ENCODE measurements at places on chromosomes 13 and 19. TPM values are rescaled to one million over a fixed set of nuclear protein-coding genes. Genes with fewer than 3 reads are reported as not detected.

UBAC2 gene
- total RNA-seq: 54.5 TPM

- DNase-seq: no peak
These were observed 72.5 kb upstream of the FBXL3 start for GRCh38 chr13:77099415-77099814.

DNA sequence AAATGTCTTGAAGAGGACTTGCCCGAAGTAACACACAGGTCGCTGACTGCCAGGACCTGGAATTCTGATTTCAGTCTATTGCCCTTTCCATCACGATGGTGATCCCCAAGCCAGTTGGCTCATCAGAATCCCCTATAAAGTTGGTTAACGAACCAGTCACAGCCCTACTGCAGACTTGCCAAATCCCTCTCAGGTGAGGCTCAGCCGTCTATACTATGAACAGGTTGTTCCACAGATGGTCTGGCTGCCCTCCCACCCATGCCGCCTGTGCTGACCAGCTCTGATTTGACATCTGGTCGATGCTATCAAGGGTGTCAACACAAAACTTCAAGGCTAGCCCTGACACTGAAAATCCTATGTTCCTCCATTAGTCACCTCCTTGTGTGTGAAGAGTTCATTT lies 90.0 kb downstream of the RNASEH2B start:
- DNase-seq: no peak

GRCh38 chr13:49652355-49653305 lies 24.3 kb downstream of the ARL11 start:
- DNase-seq: peak; percentile 39

GRCh38 chr19:33171916-33172359 lies 22.2 kb upstream of the LRP3 start:
- no peak for DNase-seq

- DNase-seq: peak; percentile 52
These were observed 3.6 kb downstream of the TMEM161A start for GRCh38 chr19:19134687-19135158.

SLC25A41 gene
- total RNA-seq: not detected

- DNase-seq: no peak
These were observed 15.4 kb upstream of the UBE2L5 start for GRCh38 chr13:30406779-30407416.

DNA sequence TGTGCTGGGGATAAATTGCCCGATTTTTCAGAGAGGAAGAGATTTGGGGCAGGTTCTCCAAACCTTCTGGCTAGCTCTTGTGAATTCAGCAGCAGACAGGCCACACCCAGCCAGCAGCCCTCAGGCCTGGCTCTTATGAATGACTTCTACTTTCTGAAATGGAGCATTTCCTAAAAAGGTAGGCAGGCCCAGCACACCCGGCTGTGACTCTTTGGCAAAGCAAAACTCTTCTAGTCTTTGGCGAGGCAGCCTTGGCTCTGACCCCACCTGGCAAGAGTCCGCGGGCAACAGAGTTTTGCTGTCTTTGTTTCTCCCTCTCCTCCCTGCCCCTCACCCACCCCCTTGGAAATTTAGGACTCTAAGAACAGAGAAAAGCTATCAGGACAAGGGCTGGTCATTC lies 221.2 kb downstream of the ZNF536 start:
- no peak for DNase-seq

- DNase-seq: no peak
These were observed 136.2 kb upstream of the ZNF536 start for GRCh38 chr19:30235946-30236345.

GRCh38 chr19:12777217-12778016 lies 2.1 kb upstream of the HOOK2 start:
- DNase-seq: peak; percentile 87

DNA sequence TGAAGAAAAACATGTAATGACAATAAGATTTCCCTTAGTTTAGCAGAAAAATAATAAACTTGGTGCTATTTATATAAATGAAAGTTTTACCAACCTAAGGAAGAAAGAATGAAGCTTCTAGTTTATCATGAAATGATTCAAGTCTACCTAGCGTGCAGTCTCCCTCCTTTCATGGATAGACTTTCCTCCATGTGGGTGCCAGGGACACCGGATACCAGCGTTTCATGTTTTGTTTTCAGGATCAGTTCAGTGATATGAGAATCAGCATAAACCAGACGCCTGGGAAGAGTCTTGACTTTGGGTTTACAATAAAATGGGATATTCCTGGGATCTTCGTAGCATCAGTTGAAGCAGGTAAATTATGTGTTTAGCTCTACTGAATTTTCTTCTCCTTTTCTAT lies 196.7 kb downstream of the LMO7 start:
- DNase-seq: no peak

GRCh38 chr13:29934531-29935308 lies 84.3 kb upstream of the UBL3 start:
- peak; percentile 75 for DNase-seq

DNA sequence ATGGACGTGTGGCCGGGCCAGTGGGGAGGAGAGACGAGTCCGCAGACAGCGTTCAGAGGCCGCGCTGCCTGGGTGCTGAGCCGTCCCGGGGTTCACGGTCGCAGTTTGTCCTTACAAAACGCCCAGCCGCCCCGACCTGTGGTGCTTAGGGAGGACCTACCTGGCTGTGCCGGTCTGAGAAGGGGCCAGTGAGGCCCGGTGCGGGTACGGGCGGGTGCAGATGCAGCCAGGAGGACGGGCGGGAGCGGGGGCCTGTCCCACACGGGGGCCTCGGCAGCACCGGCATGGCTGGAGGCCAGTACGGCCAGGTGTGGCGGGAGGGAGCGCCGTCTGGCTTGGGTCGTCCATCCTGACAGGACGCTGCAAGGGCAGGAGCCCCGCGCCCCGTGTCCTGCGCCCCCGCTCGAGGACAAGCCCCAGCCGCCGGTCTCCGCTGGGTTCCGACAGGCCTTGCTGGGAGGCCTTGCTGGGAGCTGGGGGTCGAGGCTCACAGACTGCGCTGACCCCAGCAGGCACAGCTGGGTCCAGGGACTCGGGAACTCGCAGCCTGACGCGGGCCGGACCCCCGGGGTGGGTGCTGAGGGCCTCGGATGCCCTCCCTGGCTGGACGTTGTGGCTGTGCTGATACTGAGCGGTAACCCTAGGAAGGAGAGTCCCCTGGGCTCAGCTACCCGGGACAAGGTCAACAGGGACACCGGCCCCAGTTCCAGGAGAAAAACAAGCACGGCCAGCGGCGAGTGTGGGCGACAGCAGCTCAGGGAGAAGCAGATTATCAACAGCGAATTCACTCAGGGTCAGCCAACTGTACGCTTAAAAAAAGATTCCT lies 5.3 kb upstream of the PROZ start:
- DNase-seq: peak; percentile 27

GRCh38 chr13:74561155-74561554 lies 427.0 kb upstream of the KLF12 start:
- DNase-seq: no peak

Measured in activated CD4-positive, alpha-beta memory T cell treated with anti-CD3 and anti-CD28 coated beads for 36 hours (primary cell).